ENCODE measurements at places on chromosomes 13 and 19. TPM values are rescaled to one million over a fixed set of nuclear protein-coding genes. Genes with fewer than 3 reads are reported as not detected.

- no peak for DNase-seq
These were observed 97.4 kb downstream of the ATP8A2 start for GRCh38 chr13:25469169-25469525.

- DNase-seq = no peak
These were observed 350.5 kb downstream of the GPC6 start for GRCh38 chr13:93577105-93577504.

GJA3 gene
- 0.29 TPM for total RNA-seq

CEACAM6 gene
- total RNA-seq = not detected

- no peak for DNase-seq
These were observed 48.2 kb upstream of the SLITRK5 start for GRCh38 chr13:87622971-87623370.

- DNase-seq = no peak
These were observed 13.1 kb upstream of the CEACAM19 start for GRCh38 chr19:44658069-44658733.

TNNT1 gene
- not detected for total RNA-seq

GRCh38 chr13:114263578-114263977 is 17.8 kb upstream of the UPF3A start:
- no peak for DNase-seq

TDRD12 gene
- total RNA-seq = 0.24 TPM

CYP2B6 gene
- total RNA-seq = not detected

PROZ gene
- total RNA-seq = not detected

All from activated CD4-positive, alpha-beta memory T cell treated with anti-CD3 and anti-CD28 coated beads for 36 hours (primary cell).